ENCODE measurements at places on chromosomes 4 and X.
A peak's percentile ranks its signal among the peaks of the same experiment; 100 is the strongest.

GRCh38 chr4:185344743-185345538 lies 50.8 kb downstream of the LRP2BP start:
- DNase-seq, result no peak

DNA sequence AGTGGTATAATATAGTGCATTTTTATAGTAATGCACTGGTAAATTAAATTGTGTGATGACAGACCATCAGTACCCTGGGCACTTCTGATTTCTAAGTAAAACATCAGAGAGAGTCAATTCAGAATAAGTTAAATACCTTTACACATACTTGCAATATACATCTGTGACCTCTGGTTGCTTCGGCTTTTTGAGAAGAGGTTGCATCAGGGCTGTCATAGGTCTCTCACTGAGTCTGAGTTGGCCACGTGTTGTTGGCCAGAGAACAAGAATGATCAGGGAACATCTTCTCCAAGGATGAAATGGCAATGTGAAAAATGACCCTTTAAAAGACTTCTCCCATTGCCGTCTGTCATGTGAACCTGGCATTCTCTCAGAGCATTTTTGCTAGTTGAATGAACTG lies 36.9 kb upstream of the PUDP start:
- peak; percentile 55 for DNase-seq

DNA sequence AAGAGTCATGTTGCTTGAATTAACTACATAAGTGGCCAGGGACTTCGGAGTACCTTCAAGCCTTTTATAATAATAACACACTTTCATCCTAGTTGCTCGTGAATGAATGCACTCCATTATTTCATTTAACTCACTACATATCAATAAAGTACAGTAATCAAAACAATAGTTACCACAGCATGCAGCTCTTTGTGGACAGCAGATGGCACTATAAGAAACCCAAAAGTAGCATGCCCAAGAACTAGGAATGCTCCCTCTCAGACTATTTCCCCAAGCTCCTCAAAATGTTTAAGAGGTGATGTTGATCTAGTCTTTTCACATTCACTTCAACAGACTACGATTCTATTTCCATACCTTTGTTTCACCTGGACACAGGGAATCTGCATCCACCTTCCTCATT lies 500.8 kb upstream of the DIAPH2 start:
- no peak for DNase-seq

DNA sequence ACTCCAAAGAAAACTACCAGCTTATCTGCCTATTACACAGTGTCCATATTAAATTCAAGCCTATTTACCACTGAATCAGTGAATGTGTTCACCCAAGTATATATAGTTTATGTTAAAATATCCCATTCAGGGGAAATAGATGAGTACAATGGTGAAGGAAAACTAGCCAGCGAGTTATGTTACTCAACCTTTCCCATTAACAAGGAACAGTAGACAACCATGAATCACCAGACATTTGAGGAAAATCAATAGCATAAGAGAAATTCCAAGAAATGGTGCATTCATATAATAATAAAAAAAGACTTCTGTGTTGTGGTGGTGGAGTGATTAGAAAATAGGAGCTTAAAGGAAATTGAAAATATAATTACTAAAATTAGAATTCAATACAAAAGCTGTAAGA lies 21.3 kb downstream of the IQCM start:
- DNase-seq, result no peak

GRCh38 chr4:42344749-42345148 lies 52.5 kb upstream of the SHISA3 start:
- no peak for DNase-seq

DNA sequence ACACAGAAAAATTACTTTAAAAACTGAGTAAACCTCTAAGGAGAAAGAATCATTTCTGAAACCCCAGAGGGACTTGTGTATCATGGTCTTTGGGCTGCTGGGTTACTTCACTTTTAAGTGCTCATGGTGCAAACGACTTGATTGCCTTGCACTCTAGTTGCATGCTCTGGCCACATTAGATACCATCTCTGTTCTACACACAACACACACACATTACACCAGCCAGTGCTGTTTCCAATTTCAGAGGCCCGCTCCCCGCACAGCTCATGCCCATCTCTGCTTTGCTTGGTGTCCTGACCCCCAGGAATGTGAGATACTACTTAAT lies 2.1 kb downstream of the PPP3CA start:
- DNase-seq, result peak; percentile 45

GRCh38 chr4:73585345-73585744 lies 34.9 kb downstream of the RASSF6 start:
- no peak for DNase-seq

DNA sequence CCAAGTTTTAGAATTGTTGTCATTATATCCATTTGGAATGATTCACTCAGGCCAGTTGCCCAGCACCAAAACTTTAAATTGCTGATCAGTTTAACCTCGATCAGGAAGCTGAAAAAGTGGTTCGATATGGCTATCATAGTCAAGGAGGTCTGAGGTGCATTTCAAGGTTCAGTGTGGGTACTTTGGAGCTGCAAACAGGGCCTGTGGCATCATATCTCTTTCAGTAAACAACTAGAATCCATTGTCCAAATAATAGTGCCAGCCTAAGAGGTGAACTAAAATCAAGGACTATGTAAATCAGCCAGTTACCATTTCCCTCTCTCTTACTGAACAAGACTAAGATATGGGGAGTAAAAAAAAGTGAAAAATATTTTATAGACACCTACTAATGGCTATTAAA lies 14.2 kb downstream of the TMEM47 start:
- no peak for DNase-seq

DNA sequence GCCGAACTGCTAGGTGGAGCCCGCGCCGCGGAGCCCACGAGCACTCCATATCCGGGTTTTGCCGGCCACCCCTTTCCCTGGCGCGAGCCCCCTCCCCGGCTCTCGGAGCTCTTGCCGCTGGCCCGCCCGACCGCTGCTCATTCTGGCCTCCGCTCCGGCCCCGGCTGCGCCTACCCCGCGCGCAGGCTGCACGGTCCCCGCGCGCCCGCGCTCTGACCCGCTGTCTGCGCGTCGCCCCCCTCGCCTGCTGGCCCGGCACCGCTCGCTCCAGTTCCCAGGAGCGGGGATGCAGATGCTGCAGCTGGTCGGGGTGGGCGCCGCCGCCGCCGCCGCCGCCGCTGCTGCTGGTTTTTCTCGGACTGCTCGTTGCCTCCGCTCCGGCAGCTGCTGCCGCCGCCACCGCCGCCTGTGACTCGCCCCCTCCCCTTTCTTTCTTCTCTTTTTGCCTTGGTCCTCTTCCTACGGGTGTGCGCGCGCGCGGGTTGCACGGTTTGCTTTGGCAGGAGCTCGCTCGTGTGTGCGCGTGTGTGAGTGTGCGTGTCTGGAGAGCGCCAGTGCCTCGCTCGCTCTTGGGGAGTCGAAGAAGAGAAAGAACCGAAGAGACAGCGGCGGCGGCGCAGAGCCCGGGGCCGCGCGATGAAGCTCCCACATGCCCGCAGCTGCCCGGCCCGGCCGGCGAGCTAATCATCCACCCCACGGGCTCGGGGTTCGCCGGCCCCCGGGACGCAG lies at the start of gene ADGRL3:
TSS of gene ADGRL3 (plus strand) at position 140 of the 729 bp plus-strand sequence.
- peak; percentile 47 for DNase-seq

- no peak for DNase-seq
Measured at GRCh38 chr4:115923152-115923551, 809.7 kb upstream of the NDST4 start.
